Chondrocyte (in vitro differentiated cells): ENCODE measurements at places on chromosomes 12 and 14.

DNA sequence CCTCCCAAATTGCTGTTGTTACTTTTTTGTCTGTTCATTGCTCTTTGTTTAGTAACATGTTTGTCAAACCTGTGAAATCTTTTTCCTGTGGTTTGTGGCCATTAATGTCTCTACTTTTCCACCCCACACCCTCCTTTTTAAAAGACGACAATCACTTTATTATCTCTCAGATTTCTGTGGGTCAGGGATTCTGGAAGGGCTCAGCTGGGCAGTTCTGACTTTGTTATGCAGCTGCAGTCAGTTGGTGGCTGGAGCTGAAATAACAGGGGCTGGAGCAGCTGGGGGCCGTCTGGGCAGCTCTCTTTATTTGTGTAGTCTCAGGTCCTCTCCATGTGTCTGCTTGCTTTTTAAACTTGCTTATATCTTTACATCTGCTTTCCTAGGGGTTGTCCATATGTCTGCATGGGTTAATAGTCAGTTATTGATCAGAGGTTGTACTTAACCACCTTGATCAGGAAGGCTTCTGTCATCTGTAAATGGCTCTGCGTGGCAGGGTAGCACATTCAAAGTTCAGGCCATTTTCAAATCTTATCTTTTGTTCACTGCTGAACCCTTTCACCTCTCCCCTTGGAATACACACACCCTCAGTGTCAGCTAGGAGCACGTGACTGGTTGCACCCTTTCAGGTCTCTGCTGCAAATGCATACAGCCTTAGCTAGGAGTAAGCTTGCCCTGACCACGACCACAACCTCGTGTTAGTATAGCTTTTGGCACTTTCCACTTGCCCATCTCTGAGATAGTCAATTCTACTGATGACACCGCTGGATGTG lies 27.9 kb downstream of the BORCS5 start:
- no peak for DNase-seq

- no peak for DNase-seq
These were observed 160.6 kb downstream of the CAPZA3 start for GRCh38 chr12:18898470-18898869.

- no peak for DNase-seq
These were observed 1367.3 kb upstream of the FLRT2 start for GRCh38 chr14:84162633-84163032.

- no peak for DNase-seq
These were observed 781.4 kb upstream of the TMEM132C start for GRCh38 chr12:127485528-127485927.

DNA sequence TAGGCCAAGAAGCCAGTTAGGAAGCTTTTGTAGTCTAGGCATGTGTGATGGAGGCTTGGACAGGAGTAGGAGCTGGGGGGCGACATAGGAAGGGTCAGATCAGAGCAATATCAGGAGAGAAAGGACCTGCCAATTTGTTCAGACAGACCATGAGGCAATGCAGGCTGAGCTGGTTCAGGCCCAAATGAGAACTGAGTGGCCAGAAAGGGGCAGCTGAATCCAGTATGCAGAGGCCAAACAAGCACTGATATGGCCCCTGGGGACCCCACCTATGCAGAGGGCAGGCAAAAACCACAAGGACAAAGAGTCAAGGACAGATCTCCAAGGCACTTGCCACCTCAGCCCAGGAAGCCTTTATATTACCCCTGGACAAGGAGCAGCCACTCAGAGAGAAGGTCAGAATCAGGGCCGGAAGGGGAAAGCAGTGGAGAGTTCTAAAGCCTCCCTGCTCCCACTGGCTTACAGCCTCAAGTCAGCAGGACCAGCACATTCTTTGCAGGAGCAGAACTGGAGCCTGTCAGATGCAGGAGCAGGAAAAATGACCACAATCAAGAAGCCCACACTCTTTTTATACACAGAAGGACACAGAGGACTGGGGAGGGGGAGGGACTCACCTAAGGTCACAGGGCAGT lies 37.2 kb downstream of the CLMN start:
- no peak for DNase-seq

- DNase-seq: no peak
These were observed 56.1 kb downstream of the DGLUCY start for GRCh38 chr14:91169951-91170350.

GRCh38 chr14:22502007-22502406 lies 87.0 kb downstream of the DAD1 start:
- DNase-seq: no peak

GRCh38 chr14:32545095-32545494 lies 216.0 kb downstream of the AKAP6 start:
- DNase-seq: no peak

DNA sequence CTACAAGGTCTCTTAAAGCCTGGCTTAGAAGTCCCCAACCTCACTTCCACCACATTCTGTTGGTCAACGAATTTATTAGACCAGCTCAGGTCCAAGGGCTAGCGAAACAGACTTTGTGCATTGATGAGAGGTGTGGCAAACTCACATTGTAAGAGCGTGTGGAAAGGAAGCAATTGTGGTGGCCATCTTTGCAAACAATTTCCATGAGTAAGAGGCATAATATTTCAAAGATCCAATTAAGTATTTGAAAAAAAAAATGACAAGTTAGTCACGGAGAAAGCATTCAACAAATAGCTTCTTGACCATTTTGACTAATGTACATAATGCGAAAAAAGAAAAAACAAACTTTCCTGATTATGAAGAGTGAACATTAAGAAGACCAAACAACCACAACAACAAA lies 7.4 kb downstream of the NR1H4 start:
- no peak for DNase-seq

DNA sequence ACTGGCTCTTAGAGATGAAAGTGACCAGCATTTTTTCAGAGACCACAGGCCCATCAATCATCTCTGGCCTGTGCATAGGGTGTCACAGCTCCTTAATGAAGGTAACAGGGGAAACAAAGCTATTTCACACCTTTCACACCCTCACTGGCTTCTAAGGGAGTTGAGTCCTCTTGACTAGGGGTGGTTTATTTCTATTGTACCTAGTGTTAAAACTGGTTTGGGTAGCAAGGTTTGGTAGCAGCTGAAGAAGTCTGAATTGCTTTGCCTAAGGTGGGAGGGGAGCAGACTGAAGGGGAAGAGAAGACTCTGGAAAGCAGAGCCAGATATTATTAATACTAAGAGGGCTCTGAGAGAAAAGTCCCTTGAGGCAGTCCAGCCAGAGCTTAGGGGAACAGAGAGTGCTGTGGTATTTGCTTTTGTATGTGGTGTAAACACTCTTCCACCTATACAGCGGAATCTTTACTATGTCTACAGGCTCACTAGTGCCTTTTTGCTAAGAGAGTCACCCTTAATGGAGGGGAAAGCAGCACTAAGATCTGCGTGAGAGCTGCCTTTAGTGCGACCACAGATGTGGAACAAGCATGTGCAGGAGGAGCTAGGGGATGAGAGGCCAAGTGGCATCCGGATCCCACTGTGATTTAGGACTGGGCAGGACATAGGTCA lies 95.8 kb downstream of the STXBP6 start:
- no peak for DNase-seq
